ENCODE measurements at places on chromosomes 1 and 21. TPM values are rescaled to one million over a fixed set of nuclear protein-coding genes. Genes with fewer than 3 reads are reported as not detected.
A peak's percentile ranks its signal among the peaks of the same experiment; 100 is the strongest.

Gene GJA8
- not detected for total RNA-seq

DNA sequence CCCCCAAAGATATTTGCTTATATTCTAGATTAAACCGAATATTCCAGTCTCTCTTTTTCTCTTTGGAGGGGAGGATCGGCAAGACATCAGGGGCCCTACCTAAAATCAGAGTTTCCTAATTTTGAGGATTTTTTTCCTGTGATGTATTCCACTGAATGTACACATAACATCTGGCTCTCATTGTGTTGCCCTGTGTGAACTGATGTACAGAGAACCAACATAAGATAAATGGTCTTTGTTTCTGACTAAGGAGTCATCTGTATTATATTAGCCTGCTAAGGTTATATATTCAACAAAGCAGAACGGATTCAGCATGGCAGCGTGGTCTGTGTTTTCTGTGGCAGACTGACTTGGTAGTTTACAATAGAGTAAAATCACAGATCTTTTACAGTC lies 114.8 kb upstream of the NCAM2 start:
- H3K27me3 ChIP-seq: no peaks in the 10 kb centered on the region
- H3K4me1 ChIP-seq: no peaks in the 10 kb centered on the region
- no peak overlapping the region for H3K27ac ChIP-seq
- no peak for DNase-seq

DNA sequence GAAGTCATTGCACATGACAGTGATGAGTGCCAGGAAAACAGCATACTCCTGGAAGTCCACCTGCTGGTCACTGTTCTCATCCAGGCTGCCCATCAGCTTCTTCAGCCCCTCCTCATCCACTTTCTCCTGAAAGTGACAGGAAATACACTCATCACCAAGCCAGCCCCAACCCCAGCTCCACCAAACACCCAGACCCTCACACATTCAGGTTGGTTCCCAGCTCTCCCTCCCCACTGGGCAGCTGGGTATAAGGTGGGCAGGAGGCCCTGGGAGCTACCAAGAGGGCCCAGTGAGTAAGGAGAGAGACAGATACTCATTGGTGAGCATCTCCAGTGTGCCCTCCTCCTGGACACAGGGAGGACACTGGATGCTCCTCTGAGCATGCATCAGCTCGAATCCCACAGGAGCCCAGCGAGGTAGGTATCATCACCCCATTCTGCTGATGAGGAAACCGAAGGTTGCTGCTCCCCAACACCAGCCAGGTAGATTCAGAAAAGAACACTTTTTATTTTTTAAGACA lies 4.1 kb downstream of the S100A2 start:
- no peak for DNase-seq
- no peak overlapping the region for H3K4me3 ChIP-seq
- peaks cover 14% of the 10 kb centered on the region for H3K4me1 ChIP-seq
- no peaks in the 10 kb centered on the region for H3K27me3 ChIP-seq
- H3K27ac ChIP-seq: peak overlapping the region; percentile 44

Gene ZNF648
- total RNA-seq: not detected

GRCh38 chr1:84959294-84959693 lies 37.6 kb downstream of the MCOLN2 start:
- H3K4me1 ChIP-seq: peaks cover 23% of the 10 kb centered on the region
- peaks cover 5% of the 10 kb centered on the region for H3K27me3 ChIP-seq
- H3K4me3 ChIP-seq: no peak overlapping the region
- H3K27ac ChIP-seq: no peak overlapping the region
- H3K36me3 ChIP-seq: peaks cover 59% of the 10 kb centered on the region
- peak; percentile 59 for DNase-seq

DNA sequence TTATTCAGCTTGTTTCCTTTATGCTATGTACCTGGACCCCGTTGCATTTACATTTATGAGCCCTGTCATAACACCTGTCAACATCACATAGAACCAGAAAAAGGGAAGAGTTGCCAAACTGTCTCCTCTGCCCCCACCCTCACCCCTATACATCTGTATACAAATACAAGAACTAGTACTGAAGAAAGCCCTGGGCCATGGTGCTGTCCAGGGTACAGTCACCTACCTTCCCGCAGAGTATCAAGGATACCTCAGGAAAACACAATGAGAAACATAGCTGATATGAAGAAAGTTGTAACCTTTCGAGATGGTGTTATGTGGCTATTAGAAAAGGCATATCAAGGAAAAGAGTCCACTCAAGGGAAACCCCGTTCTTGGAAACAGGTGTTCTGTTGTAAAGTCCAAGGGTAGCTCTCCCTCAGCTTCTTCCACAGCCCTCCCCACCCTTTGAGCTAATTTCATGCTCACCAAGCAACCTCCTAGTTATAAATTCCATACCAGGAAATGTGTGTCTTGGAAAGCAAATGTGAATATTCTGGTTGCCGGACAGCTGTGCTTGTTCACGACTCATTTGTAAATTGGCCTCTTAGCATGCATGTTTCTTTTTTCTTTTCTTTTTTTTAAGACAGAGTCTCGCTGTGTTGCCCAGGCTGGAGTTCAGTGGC lies 16.7 kb upstream of the AVPR1B start:
- H3K27ac ChIP-seq: no peak overlapping the region
- peaks cover 29% of the 10 kb centered on the region for H3K27me3 ChIP-seq
- DNase-seq: no peak
- H3K4me1 ChIP-seq: no peaks in the 10 kb centered on the region

Gene REN
- not detected for total RNA-seq

- peaks cover 3% of the 10 kb centered on the region for H3K4me1 ChIP-seq
- no peak for DNase-seq
- no peaks in the 10 kb centered on the region for H3K36me3 ChIP-seq
- no peak overlapping the region for H3K4me3 ChIP-seq
Measured at GRCh38 chr1:67768480-67768879, 64.8 kb downstream of the GNG12 start.

- no peak overlapping the region for H3K4me3 ChIP-seq
- no peak for DNase-seq
Measured at GRCh38 chr1:205538235-205538840, 33.9 kb downstream of the CDK18 start.

Gene OPRD1
- not detected for total RNA-seq

Gene ATP1A4
- 0.33 TPM for total RNA-seq

DNA sequence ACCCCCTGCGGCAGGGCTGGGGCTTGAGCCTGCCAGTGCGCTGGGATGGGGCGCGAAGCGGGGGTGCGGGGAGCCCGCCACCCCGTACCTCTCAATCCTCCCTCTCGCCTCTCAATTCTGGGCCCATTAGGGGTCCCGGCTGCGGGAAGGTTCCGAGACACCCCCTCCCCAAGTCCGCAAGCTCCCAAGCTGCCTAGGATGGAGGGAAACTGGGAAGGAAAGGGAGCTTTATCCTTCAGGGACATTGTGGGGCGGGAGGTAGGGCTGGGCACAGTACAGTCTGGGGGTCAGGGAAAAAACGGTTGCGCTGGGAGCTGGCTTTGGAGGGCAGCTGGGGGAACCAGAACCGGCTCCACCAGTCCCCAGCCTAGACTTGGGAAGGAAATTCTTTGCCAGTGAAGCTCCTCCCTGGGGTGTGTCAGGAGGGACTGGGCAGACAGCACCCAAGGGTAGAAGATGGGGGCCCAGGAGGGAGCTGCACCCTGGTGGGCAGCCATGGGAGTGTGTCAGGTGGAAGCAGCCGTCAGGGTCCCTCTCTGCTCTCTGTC lies 904 bp downstream of the GJB3 start:
- H3K4me3 ChIP-seq: no peak overlapping the region
- no peak for DNase-seq
- peaks cover 60% of the 10 kb centered on the region for H3K27me3 ChIP-seq

GRCh38 chr1:232164078-232164963 lies 465.6 kb downstream of the SIPA1L2 start:
- no peak overlapping the region for H3K4me3 ChIP-seq
- no peaks in the 10 kb centered on the region for H3K4me1 ChIP-seq
- no peak overlapping the region for H3K27ac ChIP-seq
- no peak for DNase-seq
- H3K36me3 ChIP-seq: no peaks in the 10 kb centered on the region

- peaks cover 8% of the 10 kb centered on the region for H3K4me1 ChIP-seq
- peaks cover 14% of the 10 kb centered on the region for H3K36me3 ChIP-seq
- DNase-seq: no peak
- no peak overlapping the region for H3K4me3 ChIP-seq
- no peak overlapping the region for H3K27ac ChIP-seq
Measured at GRCh38 chr1:77686796-77687518, 4.5 kb upstream of the ZZZ3 start.

GRCh38 chr1:169949139-169949538 lies 55.4 kb upstream of the SCYL3 start:
- H3K4me3 ChIP-seq: no peak overlapping the region
- no peak overlapping the region for H3K27ac ChIP-seq
- no peaks in the 10 kb centered on the region for H3K27me3 ChIP-seq
- peaks cover 4% of the 10 kb centered on the region for H3K36me3 ChIP-seq
- no peaks in the 10 kb centered on the region for H3K4me1 ChIP-seq
